C1 segment of cervical spinal cord (tissue), 14 donors: ENCODE measurements at places on chromosomes 5 and 9.
A peak's percentile ranks its signal among the peaks of the same experiment; 100 is the strongest.

GRCh38 chr5:88470745-88471144 lies 202.1 kb upstream of the TMEM161B start:
- no peak for DNase-seq

GRCh38 chr5:22736443-22737003 lies 116.6 kb downstream of the CDH12 start:
- DNase-seq = no peak

GRCh38 chr5:40572391-40572790 lies 107.3 kb upstream of the PTGER4 start:
- DNase-seq = no peak

- no peak for DNase-seq
These were observed 148.2 kb upstream of the PLPPR1 start for GRCh38 chr9:100880284-100880683.

- peak; percentile 22 for DNase-seq
These were observed 79.4 kb upstream of the GLRA1 start for GRCh38 chr5:152004095-152004494.

GRCh38 chr5:35617060-35617434 lies 616 bp upstream of the SPEF2 start:
- DNase-seq = no peak

- no peak for DNase-seq
These were observed 28.1 kb downstream of the ARHGAP26 start for GRCh38 chr5:142798099-142798770.

DNA sequence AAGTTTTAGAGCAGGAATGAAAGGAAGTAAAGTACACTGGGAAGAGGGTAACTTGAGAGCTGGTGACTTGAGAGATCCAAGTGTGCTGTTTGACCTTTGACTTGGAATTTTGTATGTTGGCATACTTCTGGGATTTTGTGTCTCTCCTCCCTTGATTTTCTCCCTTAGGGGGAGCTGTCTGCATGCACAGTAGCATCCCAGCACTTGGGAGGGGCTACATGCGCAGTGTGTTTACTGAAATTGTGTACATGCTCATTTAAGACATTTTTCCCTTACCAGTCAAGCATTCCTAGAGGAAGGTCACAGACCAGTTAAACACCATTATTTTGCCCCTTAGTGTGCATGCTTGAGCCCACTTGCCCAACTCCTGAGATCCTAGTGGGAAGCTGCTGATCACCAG lies 120.1 kb downstream of the ZNF622 start:
- no peak for DNase-seq

DNA sequence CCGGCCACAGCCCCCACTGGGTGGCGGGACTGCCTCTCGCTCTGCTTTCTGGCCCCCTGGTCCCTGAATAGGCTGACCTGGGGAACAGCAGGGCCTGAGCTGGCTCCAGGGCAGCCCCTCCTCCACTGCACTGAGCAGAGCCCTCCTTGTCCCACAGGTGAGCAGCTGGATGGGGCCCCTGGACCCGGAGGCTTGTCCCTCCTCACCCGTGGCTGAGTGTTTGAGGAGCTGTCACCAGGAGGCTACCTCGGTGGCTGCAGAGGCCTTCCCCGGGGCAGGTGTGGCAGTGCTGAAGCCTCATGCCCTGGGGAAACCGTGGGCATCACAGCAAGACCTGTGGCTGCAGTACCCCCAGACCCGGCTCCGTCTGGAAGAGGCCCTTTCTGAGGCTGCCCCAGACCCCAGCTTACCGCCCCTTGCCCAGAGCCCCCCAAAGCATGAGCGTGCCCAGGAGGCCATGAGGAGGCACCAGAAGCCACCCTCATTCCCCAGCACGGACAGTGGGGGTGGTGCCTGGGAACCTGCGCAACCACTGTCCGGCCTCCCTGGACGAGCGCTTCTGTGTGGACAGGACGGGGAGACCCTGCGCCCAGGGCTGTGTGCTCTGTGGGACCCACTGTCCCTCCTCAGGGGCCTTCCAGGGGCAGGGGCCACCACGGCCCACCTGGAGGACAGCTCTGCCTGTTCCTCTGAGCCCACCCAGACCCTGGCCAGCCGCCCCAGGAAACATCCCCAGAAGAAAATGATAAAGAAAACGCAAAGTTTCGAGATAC lies 28.5 kb upstream of the LRRC14B start:
- no peak for DNase-seq
